T-cell (primary cell): ENCODE measurements at places on chromosomes 3 and 15.
A peak's percentile ranks its signal among the peaks of the same experiment; 100 is the strongest.

DNA sequence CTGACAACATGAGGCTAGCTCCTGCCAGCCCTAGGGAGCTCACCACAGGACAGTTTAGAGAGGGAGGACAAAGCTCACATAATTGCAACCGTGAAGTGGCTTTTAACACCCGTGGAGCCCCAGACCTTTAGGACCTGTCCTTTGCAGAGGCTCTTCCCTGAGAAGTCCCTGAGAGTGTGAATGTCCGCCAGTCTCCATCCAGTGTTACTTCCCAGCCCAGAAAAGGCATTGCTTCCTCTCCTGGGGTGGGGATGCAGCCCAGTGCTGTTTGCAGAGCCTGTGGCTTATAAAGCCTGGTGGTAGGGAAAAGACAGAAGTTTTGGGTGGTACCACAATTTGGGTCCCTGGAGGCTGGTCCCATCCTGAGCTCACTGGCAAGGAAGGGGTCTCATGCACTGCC is 182.0 kb downstream of the SLCO3A1 start:
- no peaks in the 10 kb centered on the region for H3K27me3 ChIP-seq
- no peaks in the 10 kb centered on the region for H3K36me3 ChIP-seq
- no peak overlapping the region for H3K4me3 ChIP-seq
- no peaks in the 10 kb centered on the region for H3K4me1 ChIP-seq
- H3K27ac ChIP-seq: no peak overlapping the region

GRCh38 chr3:38577371-38578080 is 72.0 kb downstream of the SCN5A start:
- H3K36me3 ChIP-seq: no peaks in the 10 kb centered on the region
- no peak for DNase-seq
- H3K27ac ChIP-seq: no peak overlapping the region
- H3K4me3 ChIP-seq: no peak overlapping the region
- no peaks in the 10 kb centered on the region for H3K4me1 ChIP-seq
- H3K27me3 ChIP-seq: no peaks in the 10 kb centered on the region

GRCh38 chr15:94255540-94255939 is 24.2 kb downstream of the MCTP2 start:
- no peaks in the 10 kb centered on the region for H3K27me3 ChIP-seq
- H3K36me3 ChIP-seq: no peaks in the 10 kb centered on the region
- no peak overlapping the region for H3K4me3 ChIP-seq
- DNase-seq: no peak

- H3K4me3 ChIP-seq: no peak overlapping the region
- peaks cover 20% of the 10 kb centered on the region for H3K36me3 ChIP-seq
- DNase-seq: no peak
- peak overlapping the region; percentile 85 for H3K27ac ChIP-seq
- no peaks in the 10 kb centered on the region for H3K27me3 ChIP-seq
Observed at GRCh38 chr3:43345877-43346276, 59.5 kb downstream of the SNRK start.

DNA sequence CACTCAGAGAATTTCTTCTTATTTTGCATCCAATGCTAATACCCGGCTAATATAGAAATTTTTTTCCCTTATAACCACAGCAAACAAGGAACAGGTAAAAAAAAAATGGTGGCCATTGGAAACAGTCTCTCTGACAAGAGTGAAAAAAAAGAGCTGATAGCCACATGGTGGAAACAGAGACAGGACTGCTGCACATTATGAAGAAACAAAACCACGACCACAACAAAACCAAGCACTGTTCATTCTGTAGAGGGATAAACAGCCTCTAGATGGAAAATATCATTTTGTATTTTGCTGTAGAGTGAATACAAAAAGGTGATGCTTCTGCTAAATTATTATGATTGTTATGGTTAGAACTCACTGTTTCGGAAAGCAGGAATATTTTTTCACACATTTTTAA is 686.2 kb downstream of the NLGN1 start:
- no peak for DNase-seq
- no peaks in the 10 kb centered on the region for H3K4me1 ChIP-seq
- H3K27ac ChIP-seq: no peak overlapping the region
